Karpas-422 (cell line): ENCODE measurements at places on chromosomes 13 and 19.
A peak's percentile ranks its signal among the peaks of the same experiment; 100 is the strongest.

DNA sequence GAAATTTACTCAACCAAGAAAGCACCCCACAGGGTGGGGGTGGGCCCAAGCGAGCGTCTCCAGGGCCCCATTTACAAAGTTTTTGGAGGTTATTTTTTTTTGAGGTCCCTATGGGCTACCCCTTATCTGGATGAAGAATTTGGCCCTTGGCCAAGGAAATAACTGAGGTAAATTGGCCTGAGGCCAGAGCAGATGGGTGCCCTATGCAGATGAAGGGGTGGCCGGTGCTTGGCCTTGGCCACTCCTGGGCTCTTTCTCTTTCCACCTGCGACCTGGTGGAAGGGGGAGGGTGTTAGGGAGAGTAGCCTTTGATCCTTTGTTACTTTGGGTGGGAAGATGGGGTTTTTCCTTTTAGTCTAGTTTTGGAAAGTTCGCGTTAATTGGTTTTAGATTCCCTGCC is 15.5 kb downstream of the ZNF701 start:
- no peak for DNase-seq

- no peak for DNase-seq
Observed at GRCh38 chr13:95382916-95383315, 81.7 kb upstream of the ABCC4 start.

DNA sequence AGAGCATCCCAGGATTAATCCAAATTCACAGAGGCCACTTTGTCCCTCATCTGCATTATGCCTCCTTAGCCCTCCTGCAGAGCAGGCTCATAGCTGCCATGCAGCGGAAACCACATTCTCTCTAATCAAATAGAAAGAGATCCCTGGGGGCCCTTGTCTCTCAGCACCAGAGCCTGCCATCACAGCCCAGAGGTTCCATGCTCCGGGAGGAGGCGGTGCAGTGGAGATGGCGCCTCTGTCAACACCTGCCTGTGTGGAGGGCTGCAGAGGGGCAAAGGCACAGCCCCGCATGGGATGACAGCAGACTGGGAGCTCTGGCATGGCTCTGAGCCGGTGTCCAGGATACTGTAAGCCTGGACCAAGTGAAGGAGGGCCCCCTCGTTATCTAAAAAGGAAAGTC is 111.3 kb downstream of the SLC7A1 start:
- peak; percentile 94 for DNase-seq

- no peak for DNase-seq
Observed at GRCh38 chr19:31902821-31903220, 442.6 kb upstream of the ZNF507 start.

- no peak for DNase-seq
Observed at GRCh38 chr19:3981373-3981735, 3.9 kb downstream of the EEF2 start.

DNA sequence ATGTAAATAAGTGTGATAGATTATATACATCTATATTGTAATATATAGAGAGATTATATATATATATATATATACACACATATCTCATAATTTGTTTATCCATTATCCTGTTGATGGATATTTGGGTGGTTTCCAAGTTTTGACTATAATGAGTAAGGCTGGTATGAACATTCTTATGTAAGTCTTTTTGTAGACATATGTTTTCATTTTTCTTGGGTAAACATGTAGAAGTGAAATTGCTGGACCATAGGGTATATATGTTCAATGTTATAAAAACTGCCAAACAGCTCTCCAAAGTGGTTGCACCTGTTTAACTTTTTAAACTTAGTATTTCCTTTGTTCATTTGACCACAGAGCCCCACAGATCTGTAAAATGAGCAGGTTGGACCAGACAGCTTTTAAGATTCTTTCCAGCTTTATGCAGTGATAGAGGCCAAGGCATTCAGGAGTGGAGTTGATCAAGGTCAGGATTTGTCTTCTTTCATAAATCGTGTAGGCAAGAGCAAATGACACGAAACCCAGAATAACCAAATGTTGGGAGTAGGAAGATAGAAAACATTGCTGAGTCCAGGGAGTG is 21.7 kb upstream of the KATNAL1 start:
- DNase-seq = no peak

- no peak for DNase-seq
Observed at GRCh38 chr13:47166336-47166735, 269.5 kb upstream of the HTR2A start.

- DNase-seq = no peak
Observed at GRCh38 chr13:33174931-33175330, 110.6 kb downstream of the STARD13 start.

- DNase-seq = no peak
Observed at GRCh38 chr13:109644069-109644750, 142.2 kb downstream of the IRS2 start.

GRCh38 chr19:35528218-35529038 is at the start of gene SBSN:
Gene SBSN, minus strand, starts transcription at chr19:35528311. Its CDS starts 30 bp downstream, at chr19:35528281.
- DNase-seq = no peak

GRCh38 chr13:73596382-73596781 is 537.6 kb downstream of the KLF5 start:
- no peak for DNase-seq

- DNase-seq = no peak
Observed at GRCh38 chr13:95480791-95481780, 71.4 kb upstream of the CLDN10 start.

DNA sequence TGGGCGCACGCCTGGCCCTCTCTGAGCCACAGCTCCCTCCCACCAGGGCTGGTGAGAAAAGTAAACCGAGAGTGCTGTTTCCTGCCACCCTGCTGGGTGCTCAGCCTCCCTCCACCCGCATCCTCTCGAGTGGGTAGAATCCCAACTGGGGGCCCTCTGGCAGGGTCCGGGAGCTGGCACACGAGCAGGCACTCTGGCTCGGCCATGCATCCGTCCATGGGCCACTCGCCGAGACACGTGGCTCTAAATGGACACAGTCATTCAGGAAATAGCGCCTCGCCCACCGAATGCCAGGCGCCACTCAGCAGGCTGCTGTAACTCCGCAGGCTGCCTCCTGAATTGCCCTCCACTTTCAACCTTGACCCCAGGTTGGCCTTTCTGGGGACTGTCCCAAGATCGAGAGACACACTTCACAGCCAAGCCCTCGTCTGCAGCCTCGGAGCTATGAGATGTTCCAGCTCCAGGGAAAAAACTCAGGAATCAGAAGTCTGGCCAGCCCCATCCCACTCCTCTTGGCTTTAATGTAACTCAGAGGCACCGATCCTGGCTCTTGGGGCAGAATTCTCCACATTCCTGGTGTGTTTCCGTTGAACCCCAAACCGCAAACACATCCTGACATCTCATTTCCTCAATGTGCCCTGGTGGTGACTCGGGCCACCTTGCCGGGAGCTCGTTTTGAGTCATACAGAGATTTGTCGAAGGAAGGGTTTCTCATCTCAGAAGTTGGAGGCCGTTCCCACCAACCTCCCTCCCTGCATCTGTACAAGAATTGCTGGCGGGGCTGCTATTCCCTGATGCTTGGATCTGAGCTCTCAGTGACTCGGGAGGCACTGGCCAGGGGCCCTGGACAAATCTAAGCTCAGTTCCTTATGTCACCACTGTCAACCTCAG is 14.1 kb downstream of the KLF2 start:
- no peak for DNase-seq

DNA sequence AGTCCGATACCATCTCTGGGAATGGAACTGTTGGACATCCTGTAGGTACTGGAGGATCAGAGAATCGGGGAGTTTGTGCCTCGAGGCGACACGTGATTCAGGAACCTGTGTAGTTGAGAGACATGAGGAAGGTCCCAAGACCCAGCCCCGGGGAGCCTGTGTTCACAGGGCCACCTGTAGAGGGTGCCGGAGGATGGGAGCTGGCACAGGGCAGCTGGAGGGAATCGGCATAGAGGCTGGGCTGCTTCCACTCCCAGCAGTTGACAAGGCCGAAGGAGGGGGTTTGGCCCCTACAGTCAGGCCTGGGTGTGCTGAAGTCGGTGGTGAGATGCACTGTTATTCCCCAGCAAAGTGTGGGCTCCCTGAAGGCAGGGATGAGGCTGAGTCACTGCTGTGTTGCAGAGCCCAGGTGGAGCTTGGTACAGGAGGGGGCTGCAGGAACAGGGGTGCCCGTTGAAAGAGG is 2.5 kb upstream of the ISYNA1 start:
- DNase-seq = peak; percentile 81

DNA sequence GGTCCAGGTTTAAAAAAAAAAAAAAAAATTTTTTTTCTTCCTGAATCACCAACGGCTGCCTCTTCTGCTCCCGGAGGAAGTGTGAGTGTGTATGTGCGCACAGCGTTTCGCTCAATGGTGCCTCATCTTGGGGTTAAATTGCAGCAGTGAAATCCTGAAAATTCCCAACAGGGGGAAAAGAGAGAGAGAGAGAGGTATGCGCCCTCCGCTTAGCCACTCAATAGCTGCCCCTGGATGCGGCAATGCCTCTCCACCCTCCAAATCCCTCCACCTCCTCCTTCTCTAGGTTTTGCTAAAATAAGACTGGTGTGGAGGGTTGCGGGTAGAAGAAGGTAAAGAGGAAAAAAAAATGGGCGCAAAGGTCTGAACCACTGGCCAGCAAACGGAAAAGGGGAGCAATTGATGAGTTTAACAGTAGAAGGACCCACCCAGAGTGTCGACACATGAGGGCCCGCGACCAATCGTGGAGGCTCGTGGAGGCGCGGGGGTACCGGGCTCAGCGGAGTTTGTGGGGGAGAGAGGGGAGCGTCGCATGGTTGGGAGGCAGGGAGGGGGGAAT is 853 bp upstream of the CACNA1A start:
- no peak for DNase-seq

DNA sequence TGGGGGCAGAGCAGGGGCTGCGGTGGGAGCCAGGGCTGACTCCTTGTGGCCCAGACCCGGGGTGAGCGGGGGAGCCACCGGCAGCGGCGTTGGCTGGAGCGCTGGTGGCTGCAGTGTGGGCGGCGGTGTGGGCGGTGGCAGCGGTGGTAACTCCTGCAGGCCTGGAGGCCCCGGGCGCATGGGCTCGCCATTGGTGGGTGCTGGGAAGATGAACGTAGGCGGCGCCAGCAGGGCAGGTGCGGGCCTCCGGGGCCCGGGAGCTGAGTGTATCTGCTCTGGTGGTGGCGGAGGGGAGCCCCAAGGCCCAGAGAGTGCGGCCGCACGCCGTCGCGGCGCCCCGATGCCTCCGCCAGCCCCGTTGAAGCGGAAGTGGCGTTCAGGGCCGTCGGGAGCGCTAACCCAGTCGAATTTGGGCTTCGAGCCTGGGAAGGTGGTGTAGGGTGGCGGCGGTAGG is 2.0 kb downstream of the GGN start:
- DNase-seq = no peak

DNA sequence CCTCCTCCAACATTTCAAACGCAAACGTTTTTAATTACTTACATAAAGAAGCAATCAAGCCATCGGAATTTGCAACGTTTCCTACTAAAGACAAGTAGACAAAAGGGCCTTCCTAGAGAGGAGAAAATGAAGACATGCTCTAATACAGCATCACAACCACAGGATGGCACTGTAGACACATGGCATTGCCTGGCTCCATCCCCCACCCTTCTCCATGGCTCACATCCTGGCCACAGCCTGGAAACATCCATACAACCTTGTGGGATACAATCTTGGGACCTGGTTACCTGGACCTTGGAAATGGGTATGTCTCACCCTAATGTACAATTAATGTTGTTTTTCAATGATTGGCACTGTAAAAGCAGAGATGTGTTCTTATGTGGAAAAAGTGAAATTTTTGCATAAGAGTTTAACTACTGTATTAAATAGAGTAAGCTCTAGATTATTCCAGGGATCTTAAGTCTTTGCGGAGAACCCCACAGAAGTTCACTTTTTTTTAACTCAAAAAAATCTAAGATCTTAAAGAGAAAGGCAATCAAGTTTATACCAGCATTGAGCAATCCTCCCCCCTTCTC is 21.5 kb downstream of the EBPL start:
- peak; percentile 67 for DNase-seq

DNA sequence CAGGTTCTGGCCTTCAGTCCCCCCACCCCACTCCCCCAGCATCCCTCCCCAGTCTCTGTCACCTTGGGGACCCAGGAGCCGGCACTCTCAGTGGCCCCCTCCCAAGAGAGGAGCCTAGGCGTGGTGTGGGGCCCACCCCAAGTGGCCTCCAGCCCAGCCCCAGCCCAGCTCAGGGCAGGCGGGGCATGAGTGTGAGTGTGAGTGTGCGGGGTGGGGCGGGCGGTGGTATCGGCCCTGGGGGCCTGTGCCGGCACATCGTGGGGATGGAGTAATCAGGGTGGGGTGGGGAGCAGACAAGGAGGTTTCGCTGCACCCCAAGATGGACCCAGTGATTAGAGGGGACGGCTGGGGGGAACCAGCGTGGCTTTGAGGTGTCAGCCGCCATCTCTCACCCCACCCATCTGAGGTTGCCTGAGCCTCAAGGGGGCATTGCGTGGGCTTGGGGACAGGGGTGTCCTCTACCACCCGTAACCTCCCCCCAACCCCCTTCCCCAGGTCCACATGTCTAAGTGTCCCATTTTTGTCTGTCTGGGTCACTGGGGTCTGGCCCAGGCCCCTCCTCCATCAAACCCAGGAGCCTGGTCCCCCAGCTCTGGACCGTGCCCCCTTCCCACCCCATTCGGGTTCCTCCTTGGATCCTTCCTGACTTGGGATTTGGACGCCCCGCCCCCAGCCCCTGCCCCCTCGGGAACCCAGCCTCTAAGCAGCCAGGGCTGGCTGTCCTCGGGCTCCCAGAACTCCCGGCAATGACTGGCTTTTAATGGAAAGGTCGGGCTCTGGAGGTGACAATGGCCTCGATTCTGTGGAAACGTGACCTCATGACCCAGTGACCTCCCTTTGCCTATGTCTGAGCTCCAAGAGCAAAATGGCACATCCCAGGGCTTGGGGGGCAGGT is 6.9 kb upstream of the SULT2B1 start:
- DNase-seq = no peak

DNA sequence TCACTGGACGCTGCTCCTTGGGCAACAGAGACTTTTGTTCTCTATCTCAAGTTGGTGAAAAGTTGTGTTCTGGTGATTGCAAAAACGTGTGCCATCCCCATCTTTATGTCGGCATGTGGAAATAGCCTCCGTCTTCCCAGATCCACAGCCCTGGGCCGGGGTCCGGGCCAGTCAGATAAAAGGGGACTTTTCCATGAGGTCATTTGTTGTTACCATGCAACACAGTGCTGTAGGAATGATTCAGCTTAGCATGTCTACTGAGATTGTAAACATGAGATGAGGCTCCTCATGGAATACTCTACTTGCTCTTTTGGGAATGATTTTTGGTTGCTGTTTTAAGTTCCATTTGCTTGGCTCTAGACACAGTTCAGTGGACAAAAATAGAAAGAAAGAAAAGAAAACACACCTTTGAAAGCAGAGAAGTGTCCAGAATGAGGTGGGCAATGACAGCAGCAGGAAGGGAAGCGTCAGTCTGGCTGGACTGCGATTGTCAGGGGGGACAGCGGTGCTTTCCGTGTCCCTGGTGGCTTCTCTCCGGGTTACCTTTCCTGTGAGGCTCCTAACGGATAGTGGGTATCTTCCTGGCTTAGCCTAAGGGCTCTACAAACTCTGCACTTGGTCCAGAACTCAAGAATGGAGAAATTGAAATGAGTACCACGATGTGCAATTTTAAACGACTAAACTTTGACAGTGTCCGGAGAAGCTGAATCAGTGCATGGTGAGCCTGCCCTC is 91.6 kb downstream of the TEX29 start:
- DNase-seq = no peak
